ENCODE measurements at places on chromosomes 4 and X. TPM values are rescaled to one million over a fixed set of nuclear protein-coding genes. Genes with fewer than 3 reads are reported as not detected.

The TBC1D8B gene
- 7.1 TPM for total RNA-seq

The RAB33A gene
- 0.47 TPM for total RNA-seq

The RASL11B gene
- total RNA-seq: 0.58 TPM

The CFAP99 gene
- not detected for total RNA-seq

GRCh38 chrX:30981968-30982367 lies 89.9 kb downstream of the FTHL17 start:
- no peak for DNase-seq

DNA sequence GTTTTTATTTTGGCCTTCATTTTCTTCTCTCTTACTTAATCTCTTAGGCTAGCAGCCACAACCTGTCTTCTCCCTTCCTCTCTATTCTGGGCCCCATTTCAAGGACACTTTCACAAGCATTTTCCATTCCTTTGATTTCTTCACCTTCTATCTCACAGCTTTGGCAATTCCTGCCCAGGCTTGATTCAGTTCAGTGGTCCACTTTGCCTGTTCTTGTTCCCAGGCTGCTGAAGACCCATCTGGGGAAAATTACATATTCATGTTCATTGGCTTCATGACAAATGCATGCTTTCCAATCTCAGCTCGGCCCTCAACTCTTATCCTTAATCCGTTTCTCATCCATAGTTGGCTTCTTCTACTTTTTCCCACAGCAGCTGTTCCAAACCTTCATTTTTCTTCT lies 38.7 kb upstream of the LPAR4 start:
- no peak for DNase-seq

DNA sequence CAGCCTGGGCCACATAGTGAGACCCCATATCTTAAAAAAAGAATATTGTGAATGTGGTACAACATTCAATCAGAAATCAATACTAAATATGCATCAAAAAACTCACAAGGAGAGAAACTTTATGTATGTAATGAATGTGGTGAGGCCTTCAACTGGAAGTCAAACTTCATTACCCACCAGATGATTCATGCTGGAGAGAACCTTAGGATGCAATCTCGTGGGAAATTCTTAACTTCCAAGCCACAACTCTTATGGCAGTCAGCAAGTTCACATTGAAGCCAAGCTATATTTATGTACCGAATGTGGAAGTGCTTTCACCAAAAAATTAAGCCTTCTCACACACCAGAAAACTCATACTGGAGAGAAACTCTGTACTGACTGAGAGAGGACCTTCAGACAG lies 84.5 kb upstream of the UXT start:
- no peak for DNase-seq

DNA sequence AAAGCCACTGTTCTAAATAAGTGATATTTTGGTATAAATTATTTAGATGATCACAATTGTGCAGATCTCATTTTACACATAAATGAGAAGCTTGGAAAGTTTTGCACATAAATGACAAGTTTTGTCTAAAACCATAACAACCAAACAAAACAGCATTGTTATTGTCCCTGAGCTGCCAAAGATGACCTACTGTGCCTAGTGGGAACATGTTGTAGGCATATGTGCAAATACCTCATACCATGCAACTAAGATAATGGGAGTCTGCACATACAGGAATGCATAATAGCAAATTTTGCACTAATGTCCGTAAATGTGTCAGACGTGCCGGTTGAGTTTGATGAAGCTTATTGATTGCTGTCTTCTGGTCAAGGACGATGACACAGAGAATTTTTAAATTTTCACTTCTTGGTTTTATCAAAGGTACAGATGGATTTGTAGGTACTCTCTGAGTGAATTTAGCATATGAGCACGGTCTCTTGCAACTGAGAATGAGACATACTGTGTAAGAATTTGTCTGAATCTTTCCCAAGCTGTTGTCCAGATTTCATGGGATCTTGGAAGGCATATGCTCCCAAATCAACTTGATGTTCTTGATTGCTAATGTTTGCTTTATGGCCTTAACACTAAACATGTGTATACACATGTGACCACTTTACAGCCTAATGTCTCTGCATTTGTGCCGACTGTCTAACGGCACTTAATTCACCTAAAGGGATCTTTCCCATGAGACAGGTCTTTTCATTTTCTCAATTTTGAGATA lies 1133.5 kb downstream of the FAT4 start:
- no peak for DNase-seq

DNA sequence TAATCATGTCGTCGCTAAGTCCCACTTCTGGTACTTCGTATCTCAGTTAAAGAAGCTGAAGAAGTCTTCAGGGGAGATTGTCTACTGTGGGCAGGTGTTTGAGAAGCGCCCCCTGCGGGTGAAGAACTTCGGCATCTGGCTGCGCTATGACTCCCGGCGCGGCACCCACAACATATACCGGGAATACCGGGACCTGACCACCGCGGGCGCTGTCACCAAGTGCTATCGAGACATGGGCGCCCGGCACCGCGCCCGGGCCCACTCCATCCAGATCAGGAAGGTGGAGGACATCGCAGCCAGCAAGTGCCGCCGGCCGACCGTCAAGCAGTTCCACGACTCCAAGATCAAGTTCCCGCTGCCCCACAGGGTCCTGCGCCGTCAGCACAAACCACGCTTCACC lies 11.3 kb downstream of the PNCK start:
- no peak for DNase-seq

Data from glomerular endothelial cell (primary cell).